ENCODE measurements at places on chromosomes 5 and 9.
A peak's percentile ranks its signal among the peaks of the same experiment; 100 is the strongest.

DNA sequence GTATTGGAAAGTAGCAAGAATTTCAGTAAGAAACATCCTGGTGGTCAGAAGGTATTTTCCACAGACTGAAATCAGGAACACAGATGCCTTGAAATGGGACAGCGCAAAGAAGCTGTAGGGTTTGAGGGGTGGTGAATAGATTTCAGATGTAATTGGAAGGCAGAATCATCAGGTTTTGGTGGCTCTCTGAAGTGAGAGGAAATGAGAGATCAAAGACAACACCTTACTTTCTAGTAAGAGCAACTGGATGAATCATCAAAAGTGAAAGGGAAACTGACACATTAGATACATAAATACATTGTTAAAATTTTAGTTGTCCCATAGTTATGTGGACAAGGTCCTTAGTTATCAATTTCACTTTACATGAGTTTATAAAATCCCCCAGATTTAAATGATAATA lies 188.2 kb upstream of the SLC27A6 start:
- DNase-seq, result no peak

DNA sequence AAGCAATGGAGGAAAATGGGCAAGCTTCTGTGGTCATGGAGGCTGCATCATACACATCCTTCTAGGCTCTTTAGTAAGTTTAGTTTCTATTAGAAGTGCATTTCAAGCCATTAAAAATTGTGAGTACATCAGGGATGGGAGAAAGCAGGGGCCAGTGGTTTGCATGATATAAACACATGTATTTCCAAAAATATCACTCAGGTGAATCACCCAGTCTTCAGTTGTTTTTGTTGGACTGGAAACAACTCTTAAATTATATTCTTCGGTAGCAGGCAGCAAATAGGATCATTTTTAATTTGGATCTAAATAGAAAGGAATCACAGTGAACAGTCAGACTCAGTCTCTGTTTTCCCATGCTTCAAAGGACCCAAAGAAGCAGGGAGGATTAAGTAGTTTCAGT lies 657.9 kb downstream of the TLR4 start:
- DNase-seq, result no peak

DNA sequence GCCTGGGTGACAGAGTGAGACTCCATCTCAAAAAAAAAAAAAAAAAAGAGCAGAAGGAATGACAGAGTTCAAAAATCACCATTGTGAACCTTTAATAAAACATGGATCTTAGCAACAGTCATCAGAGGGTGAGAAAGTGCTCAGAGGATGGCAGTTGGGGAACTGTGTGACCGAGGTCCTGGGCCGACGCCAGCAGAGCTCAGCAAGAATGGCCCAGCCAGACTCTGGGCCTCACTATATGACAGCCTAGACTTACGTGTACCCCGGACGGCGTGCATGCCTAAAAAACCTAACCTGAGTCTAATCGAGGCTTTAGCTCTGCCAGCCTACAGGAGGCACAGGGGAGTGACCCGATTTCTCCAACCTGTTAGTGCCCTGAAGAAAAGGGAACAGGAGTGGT lies 64.3 kb downstream of the MVB12B start:
- DNase-seq, result no peak

- DNase-seq, result no peak
These were observed 18.7 kb downstream of the ECM2 start for GRCh38 chr9:92517046-92517445.

DNA sequence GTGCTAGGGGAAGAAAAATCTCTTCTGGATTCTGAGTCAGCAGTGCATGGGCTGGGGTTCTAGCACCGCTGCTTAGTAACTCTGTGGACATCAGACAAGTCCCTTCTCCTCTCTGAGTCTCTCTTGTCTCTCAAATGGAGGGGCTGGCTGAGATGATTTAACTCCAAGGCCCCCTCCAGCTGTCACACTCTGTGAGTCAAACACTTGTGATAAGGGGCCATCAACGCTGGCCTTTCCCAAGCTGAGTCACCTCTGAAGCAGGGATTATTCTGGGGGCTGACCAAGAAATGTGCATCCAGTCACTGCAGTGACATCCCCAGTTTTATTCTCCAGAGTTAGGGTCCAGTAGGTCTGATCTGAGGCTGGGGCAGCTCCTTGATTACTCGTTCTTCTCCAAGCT lies 110.4 kb upstream of the ZNF462 start:
- no peak for DNase-seq

GRCh38 chr5:156598964-156599363 lies 251.1 kb upstream of the PPP1R2B start:
- no peak for DNase-seq

DNA sequence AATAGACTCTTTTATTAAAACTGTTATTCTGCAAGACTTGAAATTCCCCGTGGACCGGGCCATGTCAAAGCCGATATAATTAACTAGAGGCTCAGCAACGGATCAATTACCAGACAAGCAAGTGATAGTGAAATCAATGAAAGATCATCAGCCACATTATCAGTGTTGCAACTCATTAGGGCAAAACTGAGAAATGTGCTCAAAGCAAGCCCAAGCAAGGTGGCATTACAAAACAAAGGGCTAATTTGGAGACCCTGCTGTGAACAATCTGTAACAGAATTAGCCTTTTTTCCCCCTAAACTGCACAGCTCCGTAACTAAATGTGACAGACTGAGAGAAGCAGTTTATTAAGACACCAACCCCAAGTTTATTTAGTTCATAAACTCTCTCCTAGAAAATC lies 140.3 kb downstream of the BNC2 start:
- no peak for DNase-seq

GRCh38 chr5:33188089-33188488 lies 252.7 kb upstream of the TARS1 start:
- no peak for DNase-seq

DNA sequence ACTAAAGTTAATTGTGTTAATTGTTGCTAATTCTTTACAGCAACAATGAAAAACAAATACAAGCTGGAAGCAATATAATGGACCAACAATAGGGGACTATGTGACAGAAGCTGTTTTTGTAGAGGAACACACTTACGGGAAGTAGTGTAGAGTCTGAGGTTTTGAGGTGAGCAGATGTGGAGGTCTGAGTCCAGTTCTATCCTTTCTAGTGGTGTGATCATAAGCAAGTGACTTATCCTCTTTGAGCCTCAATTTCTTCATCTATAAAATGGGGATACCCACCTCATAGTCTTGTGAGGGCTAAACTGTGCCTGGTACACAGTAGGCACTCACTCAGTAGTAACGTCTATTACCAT lies 28.3 kb downstream of the ALG2 start:
- DNase-seq, result no peak

- DNase-seq, result peak; percentile 53
These were observed 229.5 kb upstream of the NMUR2 start for GRCh38 chr5:152634586-152634985.

DNA sequence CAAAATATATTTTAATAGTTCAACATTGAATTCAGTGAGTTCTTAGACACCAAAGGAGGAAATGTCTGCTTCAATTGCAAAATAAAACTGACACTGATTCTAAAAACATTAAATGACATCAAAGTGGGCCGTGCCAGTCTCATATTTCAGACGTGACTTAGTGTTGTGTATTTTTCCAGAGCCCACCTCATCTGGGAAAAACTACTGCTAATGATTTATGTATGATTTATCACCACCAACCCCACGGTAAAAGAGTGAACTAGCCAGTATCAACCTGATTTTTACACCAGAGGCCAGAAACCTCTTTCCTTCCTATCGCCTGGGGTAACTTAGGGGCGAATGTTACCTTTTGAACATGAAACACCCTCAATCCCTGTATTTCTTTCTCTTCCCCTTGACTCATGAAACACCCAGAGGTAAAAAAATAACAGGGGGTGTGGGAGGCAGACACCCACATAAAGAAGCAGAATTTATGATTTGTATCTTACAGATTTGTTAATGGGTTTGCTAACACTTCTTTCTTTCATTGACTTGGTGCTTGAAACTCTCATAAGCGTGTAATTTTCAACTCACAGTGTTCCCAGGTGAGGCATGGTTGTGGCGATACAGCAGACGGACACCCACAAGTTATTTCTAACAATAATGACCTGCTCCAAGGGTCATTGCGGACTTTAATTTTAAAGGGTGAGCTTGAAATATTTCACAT lies 56.4 kb upstream of the FANCC start:
- DNase-seq, result peak; percentile 25

DNA sequence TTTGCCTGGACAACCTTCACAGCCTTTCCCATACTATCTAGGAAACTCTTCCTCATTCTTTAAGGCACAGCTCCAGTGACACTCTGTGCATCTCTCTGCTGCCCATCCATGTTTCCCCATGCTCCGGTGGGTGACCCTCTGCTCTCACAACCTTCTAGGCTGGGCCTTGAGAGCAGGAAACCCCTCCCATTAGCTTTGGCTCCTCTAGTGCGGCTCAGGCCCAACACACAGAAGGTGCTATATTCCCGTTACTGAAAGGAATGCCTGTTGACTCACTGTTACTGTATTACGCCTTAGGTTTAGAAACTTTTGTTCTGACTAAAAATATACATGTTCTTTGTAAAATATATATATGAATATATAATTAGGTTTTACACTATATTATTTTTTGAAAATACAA lies 8.1 kb upstream of the CCL28 start:
- DNase-seq, result no peak

DNA sequence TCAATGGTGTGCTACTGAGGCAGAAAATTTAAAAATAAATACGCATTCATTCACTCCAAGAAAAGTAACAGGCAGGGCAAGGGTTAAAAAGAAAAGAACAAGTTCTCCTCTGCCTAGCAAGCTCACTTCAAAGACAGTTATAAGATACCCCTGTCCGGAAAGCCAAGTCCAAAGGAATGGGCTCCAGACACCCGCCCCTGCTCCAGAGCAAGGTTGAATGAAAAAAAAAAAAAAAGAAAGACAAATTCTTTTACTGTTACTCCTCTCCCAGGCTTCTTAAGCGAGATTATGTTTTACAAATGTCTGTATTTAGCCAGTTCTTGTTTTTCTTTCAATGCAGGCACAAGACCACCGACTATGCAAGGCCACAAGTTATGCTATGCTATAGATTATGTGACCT lies 9.1 kb upstream of the ANXA2R start:
- DNase-seq, result no peak
